ENCODE measurements at places on chromosomes 7 and 10.
A peak's percentile ranks its signal among the peaks of the same experiment; 100 is the strongest.

DNA sequence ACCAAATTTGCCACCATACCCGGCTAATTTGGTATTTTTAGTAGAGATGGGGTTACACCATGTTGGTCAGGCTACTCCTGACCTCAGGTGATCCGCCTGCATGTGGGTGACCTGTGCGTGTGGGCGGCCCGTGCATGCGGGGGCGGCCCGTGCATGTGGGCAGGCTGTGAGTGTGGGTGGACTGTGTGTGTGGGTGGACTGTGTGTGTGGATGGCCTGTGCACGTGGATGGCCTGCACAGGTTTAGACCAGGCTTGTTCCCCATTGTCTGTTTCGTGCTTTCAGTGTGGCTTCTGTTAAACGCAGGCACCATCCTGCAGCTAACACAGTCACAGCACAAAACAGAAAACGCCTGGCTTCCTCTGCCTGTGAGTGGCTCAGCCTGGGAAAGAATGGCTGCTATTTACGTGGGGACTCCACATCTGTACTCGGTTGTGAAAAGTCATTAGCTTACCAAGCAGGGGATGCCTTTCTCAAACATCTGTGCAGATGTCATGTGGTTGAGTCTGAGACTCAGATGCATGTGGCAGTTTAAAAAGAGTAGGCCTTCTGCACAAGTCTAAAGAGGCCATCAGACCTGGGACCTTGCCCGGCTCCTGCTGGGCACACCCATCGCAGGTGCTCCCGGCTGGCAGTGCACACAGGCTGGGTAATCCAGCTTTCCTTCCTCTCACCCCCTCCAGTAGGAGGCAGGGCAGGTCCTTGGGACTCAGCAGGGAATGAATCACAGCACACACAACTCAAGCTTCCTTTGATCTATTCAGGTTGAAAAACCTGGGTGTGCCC lies 91.6 kb downstream of the COBL start:
- DNase-seq: no peak

DNA sequence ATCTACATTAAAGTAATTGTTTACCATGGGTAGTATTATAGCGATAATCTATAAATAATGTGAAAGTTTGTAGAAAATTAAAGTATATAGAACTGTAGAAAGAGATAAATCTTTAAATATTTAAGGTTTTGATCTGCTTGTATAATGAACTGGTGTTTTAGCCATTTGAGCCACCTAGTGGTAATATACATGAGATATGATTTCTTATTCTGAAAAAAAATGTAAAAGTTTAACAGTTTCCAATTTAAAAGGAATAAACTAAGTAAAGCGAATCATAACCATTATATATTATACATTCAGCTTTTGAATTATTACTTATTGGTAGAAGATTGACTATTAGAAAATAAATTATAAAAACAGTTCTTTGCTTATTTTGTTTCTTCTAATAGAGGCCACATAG lies 91.2 kb downstream of the OTUD1 start:
- peak; percentile 19 for DNase-seq

- peak; percentile 43 for DNase-seq
Measured at GRCh38 chr10:94279835-94280709, 82.7 kb downstream of the NOC3L start.

DNA sequence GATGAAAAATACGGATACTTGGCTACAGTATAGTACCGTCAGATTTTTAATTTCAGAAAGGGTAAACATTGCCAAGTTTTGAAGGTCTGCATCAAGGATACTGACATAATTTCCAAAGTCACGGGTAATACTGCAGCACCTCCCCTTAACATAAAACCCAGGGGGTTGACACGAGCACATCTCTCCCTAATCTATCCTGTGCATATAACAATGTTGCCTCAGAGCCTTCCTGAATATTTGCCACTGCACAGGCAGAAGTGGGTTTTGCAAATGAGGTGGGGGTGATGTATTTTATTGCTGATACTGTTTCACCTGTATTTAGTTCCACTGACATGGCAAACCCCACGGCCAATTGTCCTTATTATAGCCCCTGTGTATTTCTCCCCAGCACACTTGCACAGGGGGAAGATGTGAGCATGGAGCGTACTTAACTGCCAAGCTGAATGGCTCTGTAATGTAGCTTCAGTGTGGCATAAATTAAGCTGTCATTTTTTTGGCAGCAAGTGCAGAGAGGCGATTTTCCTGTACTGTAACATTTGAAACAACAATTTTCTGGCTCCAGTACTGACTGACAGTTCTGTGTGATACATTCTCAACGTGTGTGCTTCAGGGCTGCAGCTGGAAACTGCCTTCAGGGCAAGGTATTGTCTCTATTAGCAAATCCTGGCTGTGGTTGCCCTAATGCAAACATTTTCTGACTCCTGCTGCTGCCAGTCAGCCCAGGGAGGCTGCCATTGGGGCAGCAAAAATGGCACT lies 299.6 kb upstream of the SP4 start:
- DNase-seq: no peak

GRCh38 chr10:29005988-29006387 lies 282.9 kb upstream of the LYZL1 start:
- no peak for DNase-seq

DNA sequence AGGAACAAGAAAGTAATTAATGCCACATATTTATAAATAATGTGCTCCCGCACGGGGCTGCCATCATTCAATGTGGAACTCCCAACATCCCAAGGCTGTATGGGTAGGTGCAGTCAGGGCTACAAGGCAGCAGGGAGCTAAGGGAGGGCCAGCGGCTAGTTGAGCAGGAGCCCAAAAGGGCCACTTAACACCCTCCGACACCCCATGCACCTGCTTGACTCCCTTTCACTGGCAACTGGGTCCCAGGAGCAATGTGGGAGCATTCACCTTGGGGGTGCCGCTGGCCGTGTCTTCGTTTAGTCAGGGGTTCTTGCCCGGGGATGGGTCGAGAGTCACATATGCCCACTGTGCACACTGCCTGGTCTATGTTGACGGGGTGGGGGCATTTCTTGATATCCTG lies 27.9 kb downstream of the SCART1 start:
- DNase-seq: no peak

DNA sequence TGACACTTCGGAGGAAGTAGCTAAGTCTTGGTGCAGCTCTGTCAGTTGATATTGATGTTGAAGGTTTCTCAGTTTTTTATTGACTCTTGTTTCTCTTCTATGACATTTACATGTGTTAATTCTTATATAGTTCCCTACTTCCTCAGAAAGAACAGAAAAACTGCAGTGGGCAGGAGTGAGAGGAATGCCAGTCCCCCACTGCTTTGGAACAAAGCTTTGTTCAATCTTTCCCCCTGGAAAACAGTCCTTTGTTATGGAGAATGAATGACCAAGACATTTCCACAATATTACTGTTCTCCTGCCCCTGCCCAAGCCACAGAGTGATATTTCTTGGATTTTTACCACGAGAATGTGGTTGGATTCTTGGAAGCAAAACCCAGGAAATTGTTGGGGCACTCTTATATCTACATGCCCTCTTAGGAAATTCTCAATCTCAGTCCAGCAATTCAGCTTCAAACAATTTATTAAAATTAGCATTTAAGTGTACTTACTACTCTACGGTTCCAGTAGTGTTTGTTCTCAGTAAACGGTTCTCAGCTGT lies 258.0 kb upstream of the KCND2 start:
- no peak for DNase-seq

GRCh38 chr7:121961089-121961867 lies 88.3 kb downstream of the PTPRZ1 start:
- no peak for DNase-seq

DNA sequence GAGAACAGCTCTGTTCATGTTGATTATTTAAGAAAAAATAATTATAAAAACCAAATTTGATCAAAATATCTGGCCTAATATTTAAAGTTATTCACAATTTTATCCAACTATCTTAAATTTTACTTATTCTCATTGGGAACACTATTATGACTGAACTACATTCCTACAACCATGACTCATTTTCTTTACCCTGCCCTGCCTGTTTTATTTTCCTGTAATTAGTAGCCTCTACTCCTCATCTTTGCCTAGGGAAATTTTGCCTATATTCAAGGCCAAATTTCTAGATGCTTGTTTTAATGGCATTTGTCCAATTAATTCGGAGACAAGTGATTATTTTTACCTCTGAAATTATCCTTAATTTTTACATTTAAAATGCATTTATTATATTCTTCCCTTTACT lies 289.7 kb upstream of the TMEM229A start:
- DNase-seq: no peak

GRCh38 chr10:54869022-54869421 lies 68.0 kb upstream of the PCDH15 start:
- no peak for DNase-seq

DNA sequence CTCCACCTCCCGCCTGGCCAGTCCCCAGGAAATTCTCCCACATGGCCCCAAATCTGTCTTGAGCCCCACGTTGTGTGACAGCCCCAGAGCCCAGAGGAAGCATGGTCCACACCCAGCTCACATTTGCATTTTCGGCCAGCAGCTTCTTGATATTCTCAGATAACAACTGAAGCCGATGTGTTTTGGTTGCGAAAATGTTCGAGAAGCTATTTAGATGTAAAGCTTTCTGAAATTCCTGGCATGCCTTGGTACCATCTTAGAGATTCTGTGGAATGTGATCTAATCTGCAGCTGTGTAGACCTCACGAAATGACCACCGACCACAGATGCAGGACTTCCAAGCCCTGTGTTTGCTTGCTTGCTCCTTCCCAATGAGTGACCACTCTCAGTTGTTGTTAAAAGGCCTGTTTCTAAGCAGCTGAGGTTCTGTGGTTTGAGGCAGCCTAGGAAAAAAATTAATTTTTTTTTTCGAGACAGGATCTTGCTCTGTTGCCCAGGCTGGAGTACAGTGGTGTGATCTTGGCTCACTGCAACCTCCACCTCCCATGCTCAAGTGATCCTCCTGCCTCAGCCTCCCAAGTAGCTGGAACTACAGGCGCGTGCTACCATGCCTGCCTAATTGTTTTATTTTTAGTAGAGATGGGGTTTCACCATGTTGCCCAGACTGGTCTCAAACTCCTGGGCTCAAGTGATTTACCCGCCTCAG lies 8.8 kb downstream of the SLC4A2 start:
- DNase-seq: no peak

GRCh38 chr7:137399827-137400823 lies 56.6 kb upstream of the PTN start:
- DNase-seq: no peak

GRCh38 chr7:12890586-12890985 lies 203.2 kb downstream of the ARL4A start:
- DNase-seq: no peak

- DNase-seq: no peak
Measured at GRCh38 chr10:116548301-116548700, 2.6 kb downstream of the PNLIP start.

DNA sequence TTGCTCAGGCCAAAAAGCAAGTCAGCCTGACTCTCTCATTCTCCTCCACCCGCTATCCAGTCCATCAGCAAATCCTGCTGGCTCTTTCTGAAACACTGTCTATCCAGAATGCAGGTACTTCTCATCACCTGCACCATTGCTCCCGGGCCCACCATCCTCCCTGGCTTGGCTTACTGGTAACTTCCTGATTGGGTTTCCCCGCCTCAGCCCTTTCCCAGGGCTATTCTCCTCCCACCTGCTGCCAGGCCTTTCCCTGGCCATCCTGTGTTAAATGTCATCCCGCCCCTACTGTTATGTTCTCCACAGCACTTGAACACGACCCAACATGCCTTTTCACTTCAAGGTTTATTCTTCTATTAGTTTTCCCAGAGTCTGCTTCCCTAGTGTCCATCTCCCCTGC lies 124.0 kb downstream of the CNNM2 start:
- no peak for DNase-seq

All from dermis microvascular lymphatic vessel endothelial cell (primary cell).